ENCODE measurements at places on chromosomes 2 and 18.

DNA sequence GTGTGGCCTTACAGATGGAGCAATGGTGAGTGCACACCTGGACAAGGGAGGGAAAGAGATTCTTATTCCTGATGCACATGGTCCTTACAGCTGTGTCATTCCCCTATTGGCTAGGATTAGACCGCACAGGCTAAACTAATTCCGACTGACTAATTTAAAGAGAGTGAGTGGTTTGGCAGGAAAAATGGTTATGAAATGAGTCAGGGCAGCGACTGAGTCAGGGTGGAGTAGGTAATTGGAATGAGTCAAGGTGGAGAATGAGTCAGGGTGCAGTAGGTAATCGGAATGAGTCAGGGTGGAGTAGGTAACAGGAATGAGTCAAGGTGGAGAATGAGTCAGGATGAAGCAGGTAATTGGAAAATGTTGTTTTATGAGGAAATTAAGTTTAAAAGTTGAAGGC is 1353.7 kb upstream of the LRRTM1 start:
- DNase-seq: no peak

DNA sequence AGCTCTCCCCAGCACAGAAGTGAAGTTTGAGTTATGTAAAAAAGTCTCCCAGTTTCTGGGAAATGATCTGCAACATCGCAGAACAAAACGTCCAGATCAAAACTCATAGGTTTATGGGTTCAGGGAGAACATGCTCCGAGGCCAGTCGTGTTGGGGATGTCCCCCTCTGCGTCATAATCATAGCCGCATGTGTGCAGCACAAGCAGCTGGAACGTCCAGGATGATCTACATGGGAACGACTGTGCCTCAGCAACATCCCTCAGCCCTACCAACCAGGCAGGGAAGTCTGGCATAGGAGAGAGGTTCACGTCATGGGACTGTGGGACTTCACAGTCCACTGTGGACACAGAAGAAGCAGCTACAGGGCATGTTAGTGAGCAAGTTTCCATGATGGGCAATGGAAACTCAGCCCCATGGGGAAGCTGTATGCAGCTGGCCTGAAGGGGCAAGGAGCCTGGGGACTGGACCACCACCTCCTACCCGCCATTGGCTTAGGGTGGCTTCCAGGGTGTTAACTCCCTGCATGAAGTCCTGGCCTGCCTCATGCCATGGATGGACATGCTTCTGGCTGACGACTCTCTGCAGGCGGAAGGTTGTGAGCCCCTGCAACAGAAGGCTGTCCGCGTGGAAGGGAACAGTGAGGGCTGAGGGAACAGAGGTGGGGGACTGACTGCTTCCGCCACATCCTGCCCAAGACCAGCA is 96.9 kb downstream of the COPS8 start:
- no peak for DNase-seq

DNA sequence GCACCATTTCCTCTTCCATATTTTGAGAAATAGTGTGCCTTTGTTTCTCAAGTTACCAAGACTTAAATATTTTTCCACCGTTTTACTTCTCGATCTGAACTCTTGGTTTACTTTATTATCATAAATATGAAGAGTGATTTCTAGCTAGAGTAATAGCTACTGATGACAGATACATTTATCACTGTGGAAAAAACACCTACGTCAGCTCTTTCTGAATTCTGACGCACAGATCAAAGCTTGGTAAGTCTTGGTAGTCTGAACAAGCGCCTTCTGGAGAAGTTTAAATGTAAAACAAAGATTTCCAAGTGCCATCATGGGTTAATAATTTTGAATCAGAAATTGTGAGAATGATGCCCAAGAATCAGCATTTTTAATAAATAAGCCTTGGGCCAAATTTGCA is 367.7 kb downstream of the DPP10 start:
- no peak for DNase-seq

- DNase-seq: no peak
These were observed 13.9 kb downstream of the NAB1 start for GRCh38 chr2:190662754-190663153.

DNA sequence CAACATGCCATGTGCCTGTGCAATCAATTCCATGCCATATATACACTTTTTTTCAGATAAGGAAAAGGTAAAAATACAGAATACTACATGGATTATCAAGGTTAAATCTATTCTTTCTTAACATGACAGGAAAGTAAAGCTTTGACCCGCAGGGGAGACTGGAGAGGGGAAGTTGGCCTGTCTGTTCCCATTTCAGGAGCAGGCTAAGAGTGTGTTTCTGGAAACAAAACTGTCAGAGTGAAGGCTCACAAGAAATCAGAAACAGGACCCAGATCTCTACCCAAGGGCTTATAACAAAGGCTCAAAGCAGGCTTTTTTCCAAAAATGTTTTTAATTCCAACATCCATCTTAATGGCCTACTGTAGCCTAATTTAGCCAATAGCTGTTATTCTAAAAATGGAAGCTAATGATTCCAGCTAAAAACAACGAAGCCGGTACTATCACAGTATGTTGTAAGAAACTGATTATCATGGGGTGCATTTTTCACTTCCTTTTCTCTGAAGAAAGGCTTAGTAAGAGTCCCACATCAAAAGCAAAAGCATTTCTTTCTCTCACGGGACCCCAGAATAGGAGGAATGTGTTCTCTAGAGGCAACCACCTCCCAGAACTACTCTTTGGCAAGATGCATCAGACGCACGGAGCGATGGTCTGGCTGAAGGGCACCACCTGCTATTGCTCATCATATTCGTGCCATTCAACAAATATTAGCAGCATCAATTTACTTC is 41.4 kb downstream of the FECH start:
- no peak for DNase-seq

- no peak for DNase-seq
These were observed 227.7 kb downstream of the ARHGAP15 start for GRCh38 chr2:143356736-143357446.

DNA sequence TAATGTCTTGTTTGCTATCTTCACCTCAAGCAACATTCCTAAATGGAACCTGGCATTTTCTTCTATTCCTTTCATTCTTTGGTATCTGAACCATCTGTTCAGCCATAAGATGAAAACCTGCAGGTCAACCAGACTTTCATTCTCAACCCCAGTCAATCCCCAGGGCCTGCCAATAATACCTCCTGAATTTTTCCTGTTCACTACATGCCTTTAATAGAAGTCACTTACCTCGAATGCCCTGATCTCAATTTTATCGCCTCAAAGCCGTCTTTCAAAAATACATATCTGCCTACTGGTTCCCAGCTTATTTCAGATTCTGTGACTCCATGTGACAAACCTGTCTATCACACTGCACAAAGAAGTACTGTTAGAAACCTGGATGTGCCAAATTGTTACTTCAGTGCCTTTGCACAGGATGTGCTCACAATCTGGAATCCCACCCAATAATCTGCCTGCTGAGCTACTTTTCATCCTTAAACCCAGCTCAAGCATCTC is 22.6 kb downstream of the ST3GAL5 start:
- DNase-seq: no peak

GRCh38 chr18:59821983-59822382 is 77.8 kb upstream of the PMAIP1 start:
- DNase-seq: no peak

DNA sequence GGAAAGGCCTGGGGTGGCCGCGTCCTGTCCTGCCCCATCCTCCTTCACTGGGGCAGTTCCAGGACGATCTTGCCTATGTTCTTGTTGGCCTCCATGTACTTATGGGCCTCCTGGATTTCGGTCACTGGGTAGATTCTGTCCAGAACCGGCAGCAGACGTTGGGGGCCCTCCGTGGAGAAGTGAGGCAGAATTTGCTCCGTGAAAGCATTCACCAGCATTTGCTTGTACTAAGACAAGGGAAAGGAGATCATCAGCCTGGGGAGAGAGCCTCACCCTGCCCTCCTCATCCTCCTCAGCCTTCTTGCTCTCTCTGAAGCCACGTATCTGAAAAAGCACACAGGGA is 1.4 kb upstream of the SF3B6 start:
- DNase-seq: no peak

- DNase-seq: no peak
These were observed 32.3 kb upstream of the C18orf32 start for GRCh38 chr18:49519101-49519971.

GRCh38 chr2:173415431-173416381 is 61.0 kb downstream of the CDCA7 start:
- DNase-seq: no peak

GRCh38 chr2:43995733-43996533 is at the start of gene LRPPRC:
LRPPRC (minus strand) TSS chr2:43995989; CDS start chr2:43995947, 42 bp downstream.
- DNase-seq: peak; percentile 93

DNA sequence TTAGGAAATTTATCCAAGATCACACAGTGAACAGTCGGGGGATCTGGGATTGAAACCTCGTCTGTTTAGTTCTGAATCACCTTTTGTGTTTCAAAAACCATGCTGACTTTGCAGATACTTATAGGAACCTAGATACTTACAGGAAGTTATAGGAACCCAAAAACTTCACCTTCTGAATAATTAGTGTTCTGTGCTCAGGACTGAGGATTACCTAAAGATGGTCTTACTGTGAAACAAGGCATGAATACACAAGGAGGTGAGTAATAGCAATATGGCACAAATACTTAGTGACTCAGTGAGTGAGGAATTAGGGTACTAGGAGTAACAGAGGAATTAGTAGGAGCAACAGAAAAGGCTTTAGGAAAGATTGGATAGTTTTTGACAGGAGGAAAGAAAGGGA is 145.5 kb downstream of the LRATD1 start:
- no peak for DNase-seq

DNA sequence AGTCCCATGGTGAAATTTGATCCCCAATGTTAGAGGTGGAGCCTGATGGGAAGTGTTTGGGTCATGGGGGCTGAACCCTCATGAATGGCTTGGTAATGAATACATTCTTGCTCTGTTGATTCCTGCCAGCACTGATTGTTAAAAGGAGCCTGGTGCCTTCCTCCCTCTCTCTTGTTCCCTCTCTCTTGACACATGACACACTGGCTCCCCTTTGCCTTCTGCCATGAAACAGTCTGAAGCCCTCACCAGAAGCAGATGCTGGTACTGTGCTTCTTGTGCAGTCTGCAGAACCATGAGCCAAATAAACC is 30.6 kb upstream of the EPC2 start:
- DNase-seq: no peak

GRCh38 chr2:201441409-201441808 is 9.8 kb downstream of the TRAK2 start:
- DNase-seq: no peak

DNA sequence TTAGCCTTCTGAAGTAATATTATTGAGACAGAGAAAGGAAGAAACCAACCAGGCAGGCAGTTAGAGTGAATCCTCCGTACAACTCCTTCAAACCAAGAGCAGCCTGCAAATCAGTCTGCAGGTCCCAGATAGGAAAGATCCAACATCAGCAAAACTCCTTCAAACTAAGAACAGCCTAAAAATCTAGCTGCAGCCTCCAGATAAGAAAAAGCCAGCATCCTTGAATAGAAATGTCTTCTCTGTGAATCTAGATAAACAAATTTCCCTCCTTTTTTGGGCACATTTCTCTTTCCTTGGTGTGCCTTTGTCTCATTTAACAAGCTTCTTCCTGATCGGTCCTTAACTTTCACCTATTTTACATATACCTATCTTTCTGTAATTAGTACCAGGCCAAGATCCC is 1004.6 kb upstream of the TMEFF2 start:
- DNase-seq: no peak

- no peak for DNase-seq
These were observed 28.9 kb downstream of the MARCHF4 start for GRCh38 chr2:216343221-216343980.

GRCh38 chr2:705971-706511 is 28.8 kb upstream of the TMEM18 start:
- no peak for DNase-seq

DNA sequence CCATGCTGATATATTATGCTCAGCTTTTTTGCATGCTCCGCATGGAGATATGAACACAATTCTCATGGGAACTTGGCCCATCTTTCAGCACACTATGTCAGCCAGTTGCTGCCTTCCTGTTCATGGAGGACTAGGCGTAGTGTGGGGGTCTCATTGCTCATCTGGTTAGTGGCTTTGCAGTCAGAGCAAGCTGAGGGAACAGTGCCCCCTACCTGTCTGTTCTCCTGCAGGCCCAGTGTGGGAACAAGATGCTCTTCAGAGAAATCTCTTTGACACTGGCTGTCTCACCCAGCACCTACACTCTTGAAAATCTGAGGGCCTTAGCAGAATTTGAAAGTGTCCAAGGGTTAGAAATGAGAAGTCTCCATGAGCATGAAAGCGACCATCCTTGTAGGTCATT is 47.1 kb downstream of the SPTBN1 start:
- DNase-seq: no peak

- no peak for DNase-seq
These were observed 106.2 kb downstream of the COBLL1 start for GRCh38 chr2:164735309-164735919.

GRCh38 chr2:160293391-160294091 is 93.5 kb upstream of the ITGB6 start:
- no peak for DNase-seq
